ENCODE measurements at places on chromosomes 3 and 15.

DNA sequence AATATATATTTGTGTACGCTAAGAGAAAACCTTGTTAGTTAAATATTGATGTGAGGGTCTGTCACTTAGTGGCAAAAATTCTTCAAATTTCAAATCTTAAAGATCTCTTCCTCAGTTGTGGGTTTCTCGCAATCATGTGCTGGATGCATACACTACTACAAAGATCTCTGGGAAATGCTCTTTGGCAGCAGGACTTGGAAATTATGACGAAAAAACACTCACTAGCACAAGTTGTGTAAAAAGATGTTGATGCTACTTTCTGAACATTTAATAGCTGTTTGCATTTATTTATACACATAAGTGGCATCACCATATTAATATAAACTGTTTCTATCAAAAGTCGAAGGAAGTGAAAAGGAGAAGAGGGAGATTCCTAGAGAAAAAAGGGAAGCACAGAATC is 10.8 kb upstream of the NANOGP8 start:
- no peak for DNase-seq

DNA sequence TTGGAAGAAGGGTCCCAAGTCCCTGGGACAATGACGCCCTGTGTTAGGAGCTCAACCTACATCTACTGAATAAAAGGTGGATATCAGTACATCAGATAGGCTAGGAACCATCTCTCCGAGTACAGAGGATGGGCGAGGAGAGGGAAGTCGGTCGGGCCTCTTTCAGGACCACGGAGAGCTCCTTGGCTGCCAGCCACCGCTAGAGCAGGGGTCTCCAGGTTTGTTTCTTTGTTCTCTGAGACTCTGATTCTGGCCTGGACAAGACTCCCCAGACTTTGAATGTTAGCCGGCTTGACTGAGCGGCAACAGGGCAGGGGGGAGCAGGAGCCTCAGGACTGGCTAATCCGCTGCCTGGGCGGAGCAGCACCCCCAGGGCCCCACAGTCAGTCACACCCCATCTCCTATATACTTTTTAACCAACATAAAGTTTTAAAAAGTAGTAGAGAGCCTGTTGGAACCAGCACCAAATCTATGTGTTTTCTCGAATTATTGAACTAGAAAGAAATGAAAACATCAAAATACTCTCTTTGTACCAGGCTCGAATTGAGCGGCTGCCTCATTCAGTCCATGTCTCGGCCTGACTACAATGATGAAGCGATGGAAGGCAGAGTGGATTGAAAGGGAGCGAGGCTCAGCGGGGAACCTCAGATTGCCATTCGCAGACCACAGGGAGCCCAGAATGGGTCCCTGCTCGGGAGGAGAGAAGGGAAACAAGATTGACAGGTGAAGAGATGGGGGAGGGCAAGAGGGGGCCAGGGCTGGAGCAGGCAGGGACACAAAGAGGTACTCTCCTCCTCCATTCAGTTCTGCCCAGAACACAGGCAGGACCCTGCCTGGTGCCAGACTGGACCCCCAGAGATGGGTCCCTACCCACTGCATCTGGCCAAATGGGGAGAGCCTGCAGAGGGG is 131.6 kb downstream of the TPRA1 start:
- DNase-seq: no peak

DNA sequence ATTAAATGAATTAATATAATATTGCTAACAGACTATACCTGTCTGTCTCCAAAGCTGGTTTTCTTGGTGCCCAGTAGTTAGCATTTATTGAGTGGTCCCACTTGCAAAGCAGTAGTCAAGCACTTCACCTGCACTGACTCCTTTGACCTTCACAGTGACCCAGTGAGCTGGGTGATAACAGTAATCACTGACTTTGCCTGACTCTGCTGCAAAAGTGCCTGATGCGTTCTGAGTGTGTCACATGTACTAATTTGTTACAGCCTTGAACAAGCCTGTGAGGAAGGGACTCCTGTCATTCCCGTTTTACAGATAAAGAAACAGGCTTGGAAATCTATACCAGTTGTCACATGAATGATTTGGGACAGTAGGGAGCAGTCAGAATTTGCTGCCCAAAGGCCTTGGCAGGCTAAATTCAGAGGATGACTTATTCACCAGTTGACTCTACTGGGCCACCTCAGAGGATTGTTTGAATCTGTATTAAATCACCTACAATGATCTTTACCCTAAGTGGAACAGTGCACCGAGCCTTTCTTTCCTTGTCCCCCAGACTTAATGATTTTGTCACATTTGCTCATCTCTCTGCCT is 116.6 kb upstream of the PLXNA1 start:
- no peak for DNase-seq

DNA sequence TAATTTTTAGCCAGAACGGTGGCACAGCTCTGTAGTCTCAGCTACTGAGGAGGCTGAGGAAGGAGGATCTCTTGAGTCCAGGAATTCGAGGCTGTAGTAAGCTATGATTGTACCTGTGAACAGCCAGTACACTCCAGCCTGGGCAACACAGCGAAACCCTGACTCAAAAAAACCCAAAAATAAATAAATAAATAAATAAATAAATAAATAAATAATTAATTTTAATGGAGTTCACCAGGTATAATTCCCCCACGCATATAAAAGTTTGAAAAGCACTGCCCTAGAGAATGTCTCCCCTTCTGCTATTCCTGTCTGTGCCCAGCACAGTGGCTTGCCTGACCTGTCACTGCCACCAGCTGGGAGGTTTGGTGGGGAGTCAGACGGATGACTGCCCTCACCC is 4.2 kb upstream of the RLBP1 start:
- no peak for DNase-seq

GRCh38 chr3:64104691-64105111 is 81.4 kb upstream of the PSMD6 start:
- no peak for DNase-seq

- no peak for DNase-seq
Measured at GRCh38 chr3:77885381-77885780, 845.5 kb downstream of the ROBO2 start.

GRCh38 chr15:101439285-101439919 is 50.1 kb downstream of the PCSK6 start:
- no peak for DNase-seq

- DNase-seq: peak; percentile 86
Measured at GRCh38 chr3:9397332-9397905, at the start of gene SETD5. TSS of gene SETD5 (plus strand) at chr3:9397615. CDS start at chr3:9428939, 31,324 bp downstream.

DNA sequence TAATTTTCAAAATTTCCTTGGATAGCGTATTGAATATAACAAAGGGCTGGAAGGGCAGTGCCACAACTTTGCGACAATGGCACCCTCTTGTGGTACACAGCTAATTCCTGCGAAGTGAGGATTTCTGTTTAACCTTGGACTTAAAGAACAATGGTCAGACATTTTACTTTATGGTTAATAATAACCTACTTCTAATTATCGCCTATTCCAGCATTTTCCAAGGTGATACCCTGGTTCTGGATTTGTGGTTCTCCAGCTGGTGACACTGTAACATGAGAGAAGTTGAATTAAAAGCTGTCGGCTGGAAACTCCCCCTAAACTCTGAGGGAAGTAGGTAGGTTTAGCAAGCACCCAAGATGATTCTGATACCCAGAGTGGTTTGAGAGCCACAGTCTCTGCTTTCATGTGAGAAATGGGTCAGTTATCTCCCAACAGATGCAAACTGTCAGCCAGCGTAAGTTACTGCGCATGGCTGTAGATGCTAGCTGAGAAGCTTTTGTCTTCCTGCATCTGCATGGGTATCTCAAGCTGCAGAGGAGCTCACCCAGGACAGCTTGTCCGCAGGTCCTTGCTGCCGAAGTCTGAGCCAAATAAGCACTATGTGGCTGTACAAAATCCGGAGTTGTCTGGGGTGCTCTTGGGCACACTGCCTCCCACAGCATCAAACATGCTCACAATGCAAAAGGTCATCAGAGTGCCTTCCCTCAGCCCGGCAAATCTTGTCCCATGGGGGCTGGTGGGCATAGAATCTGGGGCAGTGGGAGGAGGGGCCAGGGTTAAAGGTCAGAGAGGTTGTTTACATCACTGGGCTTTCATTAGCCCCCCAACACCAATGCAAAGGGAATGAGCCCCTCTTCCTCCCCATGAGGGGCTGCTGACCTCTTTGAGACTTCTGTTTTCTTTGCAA is 6.6 kb upstream of the CHSY1 start:
- no peak for DNase-seq

DNA sequence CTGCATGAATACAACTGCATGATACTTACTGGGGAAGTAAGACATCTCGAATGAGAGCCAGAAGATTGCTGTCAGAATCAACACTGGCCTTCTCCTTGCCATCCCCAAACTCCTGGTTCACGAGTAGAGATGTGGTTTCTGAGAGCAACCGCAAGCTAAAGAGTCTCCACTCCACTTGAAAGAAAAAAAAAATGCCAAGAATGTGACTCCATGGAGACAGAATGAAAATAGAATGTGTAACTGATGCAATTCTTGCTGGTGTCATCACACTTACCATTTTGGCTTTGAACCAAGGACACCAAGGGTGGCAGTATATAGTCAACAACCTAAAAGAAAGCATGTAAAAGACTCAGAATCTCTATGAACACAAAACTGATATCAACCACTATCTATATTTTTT is 280.4 kb downstream of the ULK4 start:
- no peak for DNase-seq

DNA sequence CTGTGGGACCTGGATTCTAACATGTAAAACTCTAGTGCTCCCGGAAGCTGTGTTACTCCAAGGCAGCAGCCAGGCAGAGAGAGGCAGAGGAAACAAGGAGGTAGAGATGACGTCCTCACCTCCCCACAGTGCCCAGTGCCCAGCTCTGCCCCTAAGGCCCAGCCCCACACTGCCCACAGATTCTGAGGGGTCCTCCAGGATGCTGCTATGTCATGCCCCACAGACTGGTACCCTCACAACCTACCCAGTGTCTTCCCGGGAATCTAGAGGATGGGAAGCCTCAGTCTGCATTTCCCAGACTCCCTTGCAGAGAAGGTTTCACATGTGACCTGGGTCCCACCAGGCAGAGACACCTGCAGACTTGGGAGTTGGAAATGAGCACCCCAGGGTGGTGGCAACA is 75.9 kb upstream of the PCSK6 start:
- DNase-seq: no peak

- no peak for DNase-seq
Measured at GRCh38 chr3:105730801-105731354, 137.9 kb downstream of the CBLB start.

DNA sequence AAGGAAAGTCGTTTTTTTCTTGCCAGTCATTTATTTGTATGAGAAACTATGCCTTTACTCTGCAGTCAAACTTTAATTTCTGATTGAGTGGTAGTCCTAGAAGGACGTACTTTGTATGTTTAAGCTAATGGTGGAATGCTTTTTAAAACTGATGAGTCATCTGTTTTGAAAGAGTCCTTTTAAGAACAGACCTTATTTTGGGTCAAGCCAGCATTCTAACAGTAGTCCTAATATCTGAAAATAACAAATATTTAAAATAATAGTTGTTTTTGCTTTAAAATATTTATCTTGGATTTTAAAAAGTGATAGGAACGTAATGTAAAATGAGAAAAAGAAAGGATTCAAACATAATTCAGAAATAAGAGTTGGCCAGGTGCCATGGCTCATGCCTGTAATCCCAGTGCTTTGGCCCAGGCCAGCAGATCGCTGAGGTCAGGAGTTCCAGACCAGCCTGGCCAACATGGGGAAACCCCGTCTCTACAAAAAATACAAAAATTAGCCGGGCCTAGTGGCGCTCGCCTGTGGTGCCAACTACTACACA is 1.3 kb upstream of the LRRC58 start:
- no peak for DNase-seq

DNA sequence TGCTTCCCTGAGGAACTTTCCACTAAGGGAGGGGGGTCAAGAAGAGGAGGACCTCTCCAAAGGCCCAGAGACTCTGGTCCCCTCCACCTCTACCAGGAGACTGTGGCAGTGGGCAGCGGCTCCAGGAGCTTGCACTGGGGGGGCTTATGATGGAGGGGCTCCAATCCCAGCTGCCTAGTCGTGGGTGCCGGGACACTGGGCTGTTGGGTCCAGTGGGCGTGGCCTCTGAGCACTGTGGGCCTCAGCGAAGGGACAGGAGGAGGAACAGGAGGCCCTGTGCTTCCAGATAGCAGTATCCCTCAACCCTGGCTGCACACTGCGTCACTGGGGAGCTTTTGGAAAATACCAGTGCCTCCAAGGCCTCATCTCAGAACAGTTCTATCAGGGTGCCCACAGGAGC is 13.5 kb upstream of the DLL4 start:
- DNase-seq: no peak

GRCh38 chr3:46908986-46909534 is 31.5 kb downstream of the PTH1R start:
- DNase-seq: no peak

- no peak for DNase-seq
Measured at GRCh38 chr15:68368731-68369435, 63.1 kb downstream of the ITGA11 start.

GRCh38 chr15:78139578-78139977 is 8.3 kb upstream of the CIB2 start:
- DNase-seq: no peak

GRCh38 chr3:77887611-77888010 is 847.7 kb downstream of the ROBO2 start:
- DNase-seq: no peak

All from GM19239 (cell line).